ENCODE measurements at places on chromosomes 11 and 22.

GRCh38 chr11:119585043-119585781, 143.8 kb downstream of the NECTIN1 start:
- DNase-seq, result no peak

- DNase-seq, result no peak
Observed at GRCh38 chr11:14304601-14305000, 54.4 kb downstream of the RRAS2 start.

- peak; percentile 60 for DNase-seq
Observed at GRCh38 chr11:121086866-121087265, 14.2 kb upstream of the TECTA start.

DNA sequence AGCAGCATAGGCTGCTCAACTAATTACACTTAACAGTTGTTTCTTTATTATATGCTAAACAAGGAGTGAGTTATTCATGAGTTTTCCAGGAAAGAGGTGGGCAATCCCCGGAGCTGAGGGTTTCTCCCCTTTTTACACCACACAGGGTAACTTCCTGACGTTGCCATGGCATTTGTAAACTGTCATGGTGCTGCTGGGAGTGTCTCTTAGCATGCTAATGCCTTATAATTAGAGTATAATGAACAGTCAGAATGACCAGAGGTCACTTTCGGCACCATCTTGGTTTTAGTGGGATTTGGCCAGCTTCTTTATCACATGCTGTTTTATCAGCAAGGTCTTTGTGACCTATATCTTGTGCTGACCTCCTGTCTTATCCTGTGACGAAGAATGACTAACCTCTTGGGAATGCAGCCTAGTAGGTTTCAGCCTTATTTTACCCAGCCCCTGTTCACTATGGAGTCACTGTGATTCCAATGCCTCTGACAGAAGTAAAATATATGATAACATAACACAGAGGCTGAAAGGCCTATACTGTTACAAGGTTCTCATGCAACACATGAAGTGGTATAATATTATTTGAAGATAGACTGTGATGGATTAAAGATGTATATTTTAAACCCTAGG, 41.3 kb upstream of the RDX start:
- DNase-seq, result no peak

DNA sequence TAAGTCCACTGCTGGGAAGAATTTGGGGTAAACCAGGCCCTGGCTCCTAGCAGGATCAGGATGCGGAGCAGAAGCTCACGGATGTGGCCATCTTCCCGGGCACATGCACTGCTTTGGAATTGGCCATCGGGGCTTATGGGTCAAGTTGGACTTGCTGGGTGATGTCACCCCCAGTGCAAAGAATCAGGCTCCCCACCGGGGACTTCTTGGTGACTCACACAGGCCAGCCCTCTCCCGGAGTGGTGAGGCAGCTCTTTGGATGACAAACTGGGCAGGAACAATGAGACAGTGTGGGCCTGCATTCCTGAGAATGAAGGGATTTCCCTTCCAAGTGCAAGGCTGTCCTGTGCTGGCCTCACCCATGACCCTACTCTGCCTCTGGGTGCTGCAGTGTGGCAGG, 128.8 kb upstream of the ANO1 start:
- peak; percentile 20 for DNase-seq

Data from fibroblast of gingiva (primary cell).